ENCODE measurements at places on chromosomes 2 and 18. TPM values are rescaled to one million over a fixed set of nuclear protein-coding genes. Genes with fewer than 3 reads are reported as not detected.

The LHCGR gene
- total RNA-seq, result not detected

GRCh38 chr2:236209535-236209934 lies 41.3 kb upstream of the GBX2 start:
- H3K4me3 ChIP-seq, result no peak overlapping the region
- no peak overlapping the region for H3K27ac ChIP-seq
- H3K27me3 ChIP-seq, result no peaks in the 10 kb centered on the region
- H3K4me1 ChIP-seq, result no peaks in the 10 kb centered on the region
- DNase-seq, result no peak
- H3K36me3 ChIP-seq, result no peaks in the 10 kb centered on the region

The SLC9A4 gene
- total RNA-seq, result not detected

The STARD6 gene
- not detected for total RNA-seq

- peaks cover 19% of the 10 kb centered on the region for H3K4me1 ChIP-seq
- no peak for DNase-seq
- H3K4me3 ChIP-seq, result no peak overlapping the region
Measured at GRCh38 chr2:237184919-237185552, 99.3 kb downstream of the COPS8 start.

DNA sequence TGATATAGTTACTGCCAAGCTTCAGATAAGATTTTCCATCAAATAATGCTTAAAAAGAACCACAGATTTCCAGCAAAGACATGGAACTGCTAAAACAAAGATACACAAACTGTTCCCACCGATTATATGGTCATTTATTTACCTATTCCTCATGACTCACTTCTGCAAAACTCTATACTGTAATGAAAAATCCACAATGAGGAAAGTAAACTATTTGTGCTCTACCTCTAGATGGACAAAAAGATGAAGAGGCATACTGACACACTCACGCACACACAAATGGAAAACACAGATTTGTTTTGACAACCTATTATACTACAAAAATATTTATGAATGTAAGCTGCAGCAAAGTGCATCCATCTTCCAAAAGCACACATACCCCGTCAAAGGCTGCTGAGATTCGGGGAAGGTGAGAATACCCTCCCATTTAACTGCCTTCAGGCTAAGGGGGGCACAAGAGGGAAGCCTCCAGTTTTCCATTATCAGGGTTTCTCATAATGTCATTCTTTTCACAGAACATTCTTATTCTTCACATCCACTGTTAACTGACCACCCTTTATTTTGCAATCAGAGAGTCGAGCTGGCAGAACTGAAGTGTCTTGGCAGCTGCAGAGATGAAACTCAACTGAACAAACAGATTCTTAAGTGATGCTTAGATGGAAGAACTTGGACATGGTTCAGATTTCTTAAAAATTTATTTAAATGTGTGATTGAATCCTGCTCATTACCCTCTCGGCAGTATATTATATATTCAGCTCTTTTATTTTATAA lies 115.9 kb upstream of the TANK start:
- no peaks in the 10 kb centered on the region for H3K36me3 ChIP-seq
- no peaks in the 10 kb centered on the region for H3K27me3 ChIP-seq
- no peak overlapping the region for H3K27ac ChIP-seq
- H3K4me3 ChIP-seq, result no peak overlapping the region
- no peak for DNase-seq
- peaks cover 6% of the 10 kb centered on the region for H3K4me1 ChIP-seq

DNA sequence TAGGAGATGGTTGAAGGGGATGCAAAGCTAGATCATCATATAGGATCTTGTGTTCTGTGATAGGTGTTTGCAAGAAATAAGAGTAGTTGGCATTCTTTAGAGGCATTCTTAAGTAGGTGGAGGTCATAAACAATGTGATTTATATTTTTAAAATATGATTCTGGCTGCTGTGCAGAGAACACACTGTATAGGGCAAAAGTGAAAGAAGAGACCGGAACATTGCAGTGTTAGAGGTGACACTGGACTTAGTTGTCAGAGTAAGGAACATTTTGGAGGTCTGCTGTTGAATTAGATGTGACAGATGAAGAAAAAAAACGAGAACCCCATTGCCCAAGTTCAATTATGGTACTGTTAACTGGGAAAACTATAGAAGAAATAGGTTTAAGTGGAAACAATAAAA lies 37.7 kb downstream of the HAT1 start:
- H3K27ac ChIP-seq, result peak overlapping the region; percentile 62
- H3K27me3 ChIP-seq, result no peaks in the 10 kb centered on the region
- H3K4me1 ChIP-seq, result peaks cover 30% of the 10 kb centered on the region
- peaks cover 5% of the 10 kb centered on the region for H3K36me3 ChIP-seq
- DNase-seq, result no peak

- no peak for DNase-seq
- H3K36me3 ChIP-seq, result peaks cover 17% of the 10 kb centered on the region
- H3K27me3 ChIP-seq, result no peaks in the 10 kb centered on the region
Measured at GRCh38 chr2:86523491-86523890, 39.8 kb downstream of the CHMP3 start.

DNA sequence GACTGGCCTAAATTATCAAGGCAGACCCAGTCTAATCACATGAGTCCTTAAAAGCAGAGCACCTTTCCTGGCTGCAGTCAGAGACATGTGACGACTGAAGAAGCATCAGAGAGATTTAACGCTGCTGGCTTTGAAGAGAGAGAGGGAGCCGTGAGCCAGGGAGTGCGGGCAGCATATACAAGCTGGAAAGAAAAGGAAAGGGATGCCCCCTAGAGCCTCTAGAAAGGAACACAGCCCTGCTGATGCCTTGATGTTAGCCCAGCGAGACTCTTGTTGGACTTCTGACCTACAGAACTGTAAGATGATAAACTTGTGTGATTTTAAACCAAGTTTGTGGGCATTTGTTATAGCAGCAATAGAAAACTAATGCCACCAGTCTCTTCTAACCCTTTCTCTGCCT lies 58.1 kb downstream of the HEATR5B start:
- H3K27me3 ChIP-seq, result no peaks in the 10 kb centered on the region
- no peak overlapping the region for H3K4me3 ChIP-seq
- H3K4me1 ChIP-seq, result no peaks in the 10 kb centered on the region
- peak; percentile 6 for DNase-seq
- H3K36me3 ChIP-seq, result peaks cover 54% of the 10 kb centered on the region
- no peak overlapping the region for H3K27ac ChIP-seq

- no peaks in the 10 kb centered on the region for H3K36me3 ChIP-seq
- peak overlapping the region; percentile 57 for H3K4me3 ChIP-seq
- no peak overlapping the region for H3K27ac ChIP-seq
- H3K4me1 ChIP-seq, result no peaks in the 10 kb centered on the region
Measured at GRCh38 chr2:130756053-130756873, 923 bp downstream of the AMER3 start.

- DNase-seq, result no peak
- H3K27ac ChIP-seq, result no peak overlapping the region
- H3K27me3 ChIP-seq, result no peaks in the 10 kb centered on the region
- no peaks in the 10 kb centered on the region for H3K36me3 ChIP-seq
Measured at GRCh38 chr18:8453528-8453927, 155.7 kb upstream of the RAB12 start.

- no peak overlapping the region for H3K27ac ChIP-seq
- H3K36me3 ChIP-seq, result no peaks in the 10 kb centered on the region
- peak; percentile 36 for DNase-seq
- H3K4me1 ChIP-seq, result no peaks in the 10 kb centered on the region
- H3K27me3 ChIP-seq, result no peaks in the 10 kb centered on the region
Measured at GRCh38 chr2:122263746-122264145, 508.3 kb downstream of the TSN start.

- no peak overlapping the region for H3K27ac ChIP-seq
- no peaks in the 10 kb centered on the region for H3K36me3 ChIP-seq
- no peak overlapping the region for H3K4me3 ChIP-seq
- DNase-seq, result no peak
- no peaks in the 10 kb centered on the region for H3K27me3 ChIP-seq
Measured at GRCh38 chr18:56982766-56983165, 164.1 kb upstream of the BOD1L2 start.

DNA sequence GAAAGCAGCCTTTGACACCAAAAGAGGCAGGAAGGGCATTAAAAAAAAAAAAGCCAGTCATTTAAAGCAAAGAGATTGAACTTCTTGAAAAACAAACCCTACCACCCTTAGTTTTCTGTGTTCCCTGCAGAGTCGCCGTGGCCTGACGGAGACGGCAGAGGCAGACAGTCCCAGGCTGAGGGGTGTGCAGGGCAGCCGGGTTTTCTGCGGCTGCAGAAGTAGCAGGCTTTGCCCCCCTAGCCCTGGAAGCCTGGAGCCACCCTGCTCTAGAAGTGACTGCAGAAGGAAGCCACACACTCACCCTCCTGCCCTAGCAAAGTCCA lies 2.8 kb downstream of the INPP5D start:
- no peaks in the 10 kb centered on the region for H3K36me3 ChIP-seq
- no peak overlapping the region for H3K27ac ChIP-seq
- H3K4me3 ChIP-seq, result no peak overlapping the region
- DNase-seq, result no peak
- peaks cover 8% of the 10 kb centered on the region for H3K4me1 ChIP-seq

The C1GALT1C1L gene
- 0.27 TPM for total RNA-seq

GRCh38 chr2:202064881-202065230 lies 8.2 kb upstream of the KIAA2012 start:
- H3K4me1 ChIP-seq, result no peaks in the 10 kb centered on the region
- no peaks in the 10 kb centered on the region for H3K36me3 ChIP-seq
- H3K27ac ChIP-seq, result no peak overlapping the region

DNA sequence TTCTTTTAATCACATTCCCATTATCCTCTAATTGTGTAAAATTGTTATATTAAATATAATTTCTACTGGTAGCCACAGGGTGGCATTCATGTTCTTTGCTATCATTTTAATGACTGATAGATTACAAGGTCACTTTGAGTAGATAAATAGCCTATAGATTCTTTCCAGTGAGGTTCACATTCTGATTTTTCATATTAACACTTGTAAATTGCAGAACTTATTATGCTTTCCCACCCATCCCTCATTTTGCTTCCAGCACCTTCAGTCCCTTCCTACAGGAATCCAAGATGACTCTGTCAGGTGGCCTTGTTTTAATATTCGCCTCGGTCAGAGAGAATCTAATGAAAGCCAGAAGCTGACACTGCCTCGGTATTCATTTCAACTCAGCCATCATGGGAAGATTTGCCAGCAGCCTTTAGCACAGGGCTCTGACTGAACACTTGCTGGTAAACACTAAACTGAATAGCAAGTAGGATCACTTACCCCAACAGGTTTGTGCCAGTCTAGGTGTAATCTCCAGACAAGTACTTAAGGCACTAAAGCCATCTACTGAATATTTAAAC lies 101.2 kb upstream of the FSHR start:
- peaks cover 9% of the 10 kb centered on the region for H3K27me3 ChIP-seq
- no peak overlapping the region for H3K27ac ChIP-seq
- peaks cover 5% of the 10 kb centered on the region for H3K4me1 ChIP-seq
- H3K4me3 ChIP-seq, result no peak overlapping the region

DNA sequence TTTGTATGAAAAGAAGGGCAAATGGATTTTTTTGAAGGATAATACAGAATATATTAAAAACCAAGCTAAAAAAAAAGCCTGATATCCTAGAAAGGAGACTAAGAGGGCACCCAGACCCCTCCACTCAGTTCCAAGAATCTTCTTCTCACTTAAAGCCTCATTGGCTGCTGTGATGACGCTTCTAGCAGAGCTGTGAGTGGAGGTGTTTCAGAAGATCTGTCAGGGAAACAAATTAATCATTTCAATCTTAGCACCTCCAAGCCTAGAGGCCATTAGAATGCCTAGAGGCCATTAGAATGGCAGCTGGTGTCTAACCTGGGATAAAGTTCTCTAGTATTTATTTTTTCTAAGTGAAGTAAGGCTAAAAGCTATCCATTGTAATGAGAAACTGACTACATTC lies 164.2 kb upstream of the TMEM200C start:
- H3K4me3 ChIP-seq, result no peak overlapping the region
- no peak for DNase-seq
- no peak overlapping the region for H3K27ac ChIP-seq
- no peaks in the 10 kb centered on the region for H3K4me1 ChIP-seq
- H3K36me3 ChIP-seq, result no peaks in the 10 kb centered on the region
- H3K27me3 ChIP-seq, result no peaks in the 10 kb centered on the region

DNA sequence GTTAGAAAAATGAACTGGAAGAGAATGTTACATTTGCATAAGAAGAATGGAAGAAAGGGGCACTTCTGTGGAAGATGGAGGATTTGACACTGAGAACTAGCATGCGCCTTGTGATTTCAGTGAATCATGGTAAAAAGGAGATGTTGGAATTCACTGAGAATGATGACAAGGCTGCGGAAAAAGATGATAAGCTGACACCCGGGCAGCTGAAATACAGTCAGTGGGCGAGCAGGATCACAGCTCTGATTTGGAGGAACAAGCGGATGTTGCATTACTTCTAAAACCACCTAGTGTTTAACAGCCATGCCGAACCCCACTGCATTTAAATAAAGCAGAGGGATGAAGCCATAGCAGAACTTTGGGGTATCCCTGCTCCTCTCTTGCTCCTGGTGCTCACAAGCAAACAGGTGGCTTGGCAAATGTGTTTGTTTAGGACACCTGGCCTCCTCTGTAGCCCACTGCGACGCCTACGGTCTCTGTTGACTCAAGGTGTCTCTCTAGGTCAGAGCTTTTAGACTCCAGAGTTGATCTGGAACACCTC lies 134.9 kb downstream of the NDUFA10 start:
- H3K4me1 ChIP-seq, result no peaks in the 10 kb centered on the region
- H3K36me3 ChIP-seq, result no peaks in the 10 kb centered on the region
- no peak for DNase-seq
- peaks cover 72% of the 10 kb centered on the region for H3K27me3 ChIP-seq

DNA sequence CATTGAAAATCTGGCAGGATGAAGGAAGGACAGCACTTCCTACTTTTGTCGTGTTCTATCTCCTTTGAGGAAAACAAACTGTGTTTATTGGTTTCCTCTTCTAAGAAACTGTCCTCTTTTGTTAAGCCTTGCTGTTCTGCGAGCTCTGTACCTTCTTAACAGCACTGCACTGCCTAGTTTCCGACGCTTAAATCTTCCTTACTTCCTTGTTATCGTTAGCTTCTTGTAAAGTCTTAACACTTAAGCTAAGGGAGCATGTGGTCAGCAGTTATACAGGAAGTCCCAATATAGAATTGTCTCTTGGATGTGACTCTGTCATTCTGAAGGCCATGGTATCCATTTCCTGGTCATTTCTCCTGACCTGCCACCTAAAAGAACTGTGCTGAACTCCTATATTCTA lies 552.8 kb upstream of the NRP2 start:
- H3K27ac ChIP-seq, result no peak overlapping the region
- H3K27me3 ChIP-seq, result no peaks in the 10 kb centered on the region
- DNase-seq, result no peak
- H3K36me3 ChIP-seq, result no peaks in the 10 kb centered on the region
- H3K4me3 ChIP-seq, result no peak overlapping the region
- no peaks in the 10 kb centered on the region for H3K4me1 ChIP-seq

- H3K4me1 ChIP-seq, result peaks cover 5% of the 10 kb centered on the region
- H3K4me3 ChIP-seq, result no peak overlapping the region
- peak; percentile 84 for DNase-seq
- H3K27me3 ChIP-seq, result no peaks in the 10 kb centered on the region
- no peaks in the 10 kb centered on the region for H3K36me3 ChIP-seq
Measured at GRCh38 chr2:68121873-68122679, 35.6 kb upstream of the PNO1 start.

The SCYGR4 gene
- total RNA-seq, result not detected
